Vagina (tissue), 2 donors: ENCODE measurements at places on chromosomes 16 and 17. TPM values are rescaled to one million over a fixed set of nuclear protein-coding genes. Genes with fewer than 3 reads are reported as not detected.

DNA sequence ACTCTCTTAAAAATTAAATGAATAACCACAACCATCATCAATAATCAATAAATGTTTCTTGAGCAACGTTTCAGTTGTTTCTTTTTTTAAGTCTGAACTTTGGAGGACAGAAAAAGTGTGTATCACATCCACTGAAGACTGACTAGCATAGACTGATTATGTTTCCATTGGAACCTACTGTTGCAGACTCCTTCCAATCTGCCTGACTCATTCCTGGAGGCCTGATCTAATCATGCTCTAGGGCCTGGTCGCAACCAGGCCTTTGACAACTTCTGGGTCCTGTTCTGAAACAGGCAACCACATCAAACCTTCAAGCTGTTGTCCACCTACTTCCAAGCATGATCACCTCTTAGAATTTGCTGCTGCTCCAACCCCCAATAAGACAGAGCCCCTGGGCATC lies 109.2 kb upstream of the NUDT7 start:
- DNase-seq: no peak
- no peaks in the 10 kb centered on the region for H3K36me3 ChIP-seq
- H3K27me3 ChIP-seq: no peaks in the 10 kb centered on the region
- no peak overlapping the region for H3K4me3 ChIP-seq

DNA sequence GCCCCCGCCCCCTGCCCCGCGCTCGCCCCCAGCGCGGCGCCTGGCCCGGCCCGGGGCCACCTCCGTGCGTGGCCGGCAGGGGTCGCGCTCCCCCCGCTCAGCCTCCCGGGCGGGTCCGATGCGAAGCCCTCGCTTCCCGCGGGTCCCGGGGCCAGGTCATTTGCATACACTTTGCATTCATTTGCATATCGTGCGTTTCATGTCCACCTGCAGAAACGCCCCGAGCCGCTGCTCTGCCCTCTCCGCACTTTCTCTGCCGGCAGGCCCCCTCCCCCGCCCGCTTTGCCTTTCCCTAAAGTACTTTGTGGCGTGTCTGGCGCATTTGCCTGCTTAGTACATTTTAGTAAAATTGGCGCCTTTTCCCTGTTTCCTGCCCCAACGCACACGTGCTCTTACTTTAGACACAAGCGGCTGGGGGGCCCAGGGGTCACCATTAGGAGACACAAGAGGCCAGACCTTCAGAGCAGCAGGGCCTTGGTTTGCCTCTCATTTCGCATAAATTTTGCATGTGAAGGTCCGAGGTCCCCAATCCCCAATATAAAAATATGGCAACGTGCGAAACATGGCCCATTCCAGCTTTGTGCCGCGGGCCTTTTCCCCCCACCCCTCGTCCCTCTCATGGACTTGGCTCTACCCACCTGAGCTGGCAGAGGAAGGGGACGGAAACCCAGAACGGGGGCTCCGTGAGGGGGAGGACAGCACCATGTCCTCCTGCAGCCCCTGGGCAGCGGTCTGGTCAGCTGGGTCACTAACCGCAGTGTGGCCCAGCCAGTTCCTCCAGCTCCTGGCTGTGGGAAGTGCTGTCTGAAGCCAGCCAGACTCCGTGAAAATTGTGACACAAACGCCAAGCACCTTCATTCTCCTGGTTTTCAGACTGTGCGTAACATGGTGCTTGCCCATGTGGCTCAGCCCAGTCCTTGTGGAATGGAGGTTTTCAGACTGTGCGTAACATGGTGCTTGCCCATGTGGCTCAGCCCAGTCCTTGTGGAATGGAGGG lies 34.8 kb downstream of the CBFA2T3 start:
- H3K36me3 ChIP-seq: no peaks in the 10 kb centered on the region
- no peaks in the 10 kb centered on the region for H3K27me3 ChIP-seq
- no peak for DNase-seq
- H3K27ac ChIP-seq: no peak overlapping the region
- H3K4me3 ChIP-seq: peak overlapping the region; percentile 45

- H3K27me3 ChIP-seq: no peaks in the 10 kb centered on the region
- no peak overlapping the region for H3K27ac ChIP-seq
- no peak overlapping the region for H3K4me3 ChIP-seq
- peaks cover 9% of the 10 kb centered on the region for H3K4me1 ChIP-seq
- DNase-seq: no peak
These were observed 22.7 kb upstream of the DBNDD1 start for GRCh38 chr16:90041896-90042473.

DNA sequence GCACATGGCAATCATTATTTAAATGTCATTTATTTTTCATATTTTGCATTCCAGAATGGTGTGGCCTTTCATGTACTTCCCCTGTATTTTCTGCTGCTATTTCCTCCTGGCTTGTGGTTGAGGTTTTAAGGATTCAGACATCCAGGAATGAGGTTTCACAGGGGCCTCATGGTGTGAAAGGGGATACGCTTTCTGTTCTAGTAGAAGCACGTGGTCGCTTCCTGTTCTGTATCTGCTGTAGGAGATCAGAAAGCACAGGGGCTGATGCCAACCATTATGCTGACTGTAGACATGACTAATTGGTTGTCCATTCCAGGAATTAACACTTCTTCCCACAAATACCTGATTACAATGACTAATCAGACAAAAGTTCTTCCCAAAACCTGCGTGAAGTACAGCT lies 405.9 kb downstream of the SHISA9 start:
- DNase-seq: no peak
- no peak overlapping the region for H3K4me3 ChIP-seq

- H3K27ac ChIP-seq: no peak overlapping the region
- no peaks in the 10 kb centered on the region for H3K4me1 ChIP-seq
- no peaks in the 10 kb centered on the region for H3K27me3 ChIP-seq
These were observed 90.2 kb downstream of the VPS53 start for GRCh38 chr17:624341-624860.

DNA sequence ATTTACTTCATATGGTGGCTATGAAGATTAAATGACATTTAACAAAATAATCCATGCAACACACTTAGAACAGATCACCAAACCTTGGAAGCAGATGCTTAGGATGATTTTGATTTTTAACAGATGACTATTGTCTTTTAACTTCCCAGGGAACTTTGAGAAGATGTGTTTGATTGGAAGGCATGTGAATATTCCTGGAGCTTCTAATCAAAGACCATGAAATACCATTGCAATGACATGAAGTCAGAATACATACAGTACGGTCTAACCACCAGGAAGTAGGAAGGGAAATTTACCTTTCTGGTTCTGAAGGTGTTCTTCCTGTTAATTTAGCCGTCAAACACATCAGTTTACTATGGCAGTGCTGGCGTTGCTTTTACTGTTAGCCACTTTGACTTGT lies 414.9 kb downstream of the TMEM114 start:
- no peak for DNase-seq
- H3K4me1 ChIP-seq: no peaks in the 10 kb centered on the region
- no peaks in the 10 kb centered on the region for H3K36me3 ChIP-seq
- H3K4me3 ChIP-seq: no peak overlapping the region
- no peaks in the 10 kb centered on the region for H3K27me3 ChIP-seq
- H3K27ac ChIP-seq: no peak overlapping the region

GRCh38 chr17:17297217-17297616 lies 6.0 kb upstream of the NT5M start:
- peaks cover 4% of the 10 kb centered on the region for H3K4me1 ChIP-seq
- H3K27me3 ChIP-seq: no peaks in the 10 kb centered on the region
- no peaks in the 10 kb centered on the region for H3K36me3 ChIP-seq
- H3K4me3 ChIP-seq: no peak overlapping the region

- no peak overlapping the region for H3K4me3 ChIP-seq
- H3K27ac ChIP-seq: no peak overlapping the region
- no peaks in the 10 kb centered on the region for H3K27me3 ChIP-seq
These were observed 118.2 kb downstream of the SNX29 start for GRCh38 chr16:12094537-12095265.

GRCh38 chr17:31248986-31249834 lies 47.8 kb downstream of the OMG start:
- H3K4me3 ChIP-seq: no peak overlapping the region
- peaks cover 5% of the 10 kb centered on the region for H3K4me1 ChIP-seq
- no peaks in the 10 kb centered on the region for H3K27me3 ChIP-seq
- H3K36me3 ChIP-seq: peaks cover 11% of the 10 kb centered on the region
- H3K27ac ChIP-seq: no peak overlapping the region

DNA sequence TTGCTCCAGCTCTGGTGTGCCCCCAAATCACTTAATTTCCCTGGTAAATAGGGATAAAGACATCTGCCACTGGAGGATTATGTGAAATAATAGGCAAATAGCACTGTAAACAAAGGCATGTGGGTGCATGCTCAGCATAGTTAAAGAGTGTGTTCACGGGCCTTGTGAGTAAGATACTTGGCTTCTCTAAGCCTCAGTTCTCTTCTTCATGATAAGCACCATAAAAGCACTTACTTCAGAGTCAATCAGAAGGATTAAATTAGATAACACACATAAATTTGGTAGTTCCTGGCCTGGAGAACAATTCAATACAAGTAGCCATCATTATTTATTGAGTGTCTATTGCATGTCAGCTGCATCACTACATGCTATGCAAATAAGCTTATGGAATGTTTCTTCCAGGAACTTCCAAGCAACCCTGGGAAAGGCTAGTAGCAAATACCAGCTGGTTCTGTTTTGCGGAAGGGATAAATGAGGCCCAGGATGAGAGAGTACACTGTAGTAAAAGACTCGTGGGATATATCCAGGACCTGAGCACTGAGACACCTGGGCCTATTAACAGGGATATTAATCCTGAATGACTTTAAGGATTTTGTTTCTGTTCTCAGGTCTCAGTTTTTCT lies 14.5 kb downstream of the CCL11 start:
- H3K36me3 ChIP-seq: no peaks in the 10 kb centered on the region
- peak overlapping the region; percentile 30 for H3K27ac ChIP-seq
- H3K4me1 ChIP-seq: peaks cover 25% of the 10 kb centered on the region
- no peak for DNase-seq
- H3K4me3 ChIP-seq: no peak overlapping the region

DNA sequence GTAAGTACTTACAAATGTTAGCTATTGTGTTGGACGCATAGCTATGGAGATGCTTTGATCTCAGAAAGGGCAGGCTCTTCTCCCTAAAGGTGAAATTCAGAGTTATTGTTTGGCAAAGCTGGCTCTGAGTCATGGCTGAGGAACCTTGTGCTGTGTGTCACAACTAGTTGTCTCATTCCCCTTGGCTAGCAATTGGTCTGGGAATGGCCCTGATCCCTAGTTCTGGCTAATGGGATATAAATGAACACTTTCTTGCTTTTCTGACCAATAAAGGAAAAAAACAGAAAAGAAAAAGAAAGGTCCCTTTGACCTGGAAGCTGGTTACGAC lies 210.6 kb downstream of the MAP2K4 start:
- no peak for DNase-seq
- H3K36me3 ChIP-seq: no peaks in the 10 kb centered on the region
- no peak overlapping the region for H3K4me3 ChIP-seq
- H3K27ac ChIP-seq: no peak overlapping the region
- peaks cover 9% of the 10 kb centered on the region for H3K4me1 ChIP-seq
- H3K27me3 ChIP-seq: no peaks in the 10 kb centered on the region

GRCh38 chr16:28100810-28101532 lies 37.5 kb upstream of the GSG1L start:
- H3K27me3 ChIP-seq: no peaks in the 10 kb centered on the region
- H3K4me3 ChIP-seq: no peak overlapping the region
- H3K27ac ChIP-seq: no peak overlapping the region
- DNase-seq: no peak
- no peaks in the 10 kb centered on the region for H3K4me1 ChIP-seq

GRCh38 chr17:57379895-57380434 lies 123.6 kb downstream of the MSI2 start:
- H3K27me3 ChIP-seq: no peaks in the 10 kb centered on the region
- no peaks in the 10 kb centered on the region for H3K4me1 ChIP-seq
- H3K36me3 ChIP-seq: no peaks in the 10 kb centered on the region
- no peak overlapping the region for H3K27ac ChIP-seq
- H3K4me3 ChIP-seq: no peak overlapping the region

- H3K36me3 ChIP-seq: no peaks in the 10 kb centered on the region
- DNase-seq: no peak
- no peaks in the 10 kb centered on the region for H3K4me1 ChIP-seq
- H3K27ac ChIP-seq: no peak overlapping the region
- no peaks in the 10 kb centered on the region for H3K27me3 ChIP-seq
- H3K4me3 ChIP-seq: no peak overlapping the region
These were observed 238.9 kb downstream of the TOX3 start for GRCh38 chr16:52308051-52308450.

GRCh38 chr16:56989988-56990387 lies 631 bp downstream of the NLRC5 start:
- no peaks in the 10 kb centered on the region for H3K36me3 ChIP-seq
- peak overlapping the region; percentile 93 for H3K27ac ChIP-seq
- H3K4me1 ChIP-seq: peaks cover 69% of the 10 kb centered on the region

GRCh38 chr16:88019821-88020515 lies 68.7 kb downstream of the BANP start:
- no peak for DNase-seq
- no peaks in the 10 kb centered on the region for H3K27me3 ChIP-seq
- no peak overlapping the region for H3K27ac ChIP-seq
- H3K4me1 ChIP-seq: peaks cover 7% of the 10 kb centered on the region
- H3K36me3 ChIP-seq: no peaks in the 10 kb centered on the region

- H3K27ac ChIP-seq: no peak overlapping the region
- H3K4me1 ChIP-seq: no peaks in the 10 kb centered on the region
- no peak for DNase-seq
- no peaks in the 10 kb centered on the region for H3K36me3 ChIP-seq
- H3K4me3 ChIP-seq: no peak overlapping the region
These were observed 207.0 kb downstream of the MAF start for GRCh38 chr16:79393564-79393963.

DNA sequence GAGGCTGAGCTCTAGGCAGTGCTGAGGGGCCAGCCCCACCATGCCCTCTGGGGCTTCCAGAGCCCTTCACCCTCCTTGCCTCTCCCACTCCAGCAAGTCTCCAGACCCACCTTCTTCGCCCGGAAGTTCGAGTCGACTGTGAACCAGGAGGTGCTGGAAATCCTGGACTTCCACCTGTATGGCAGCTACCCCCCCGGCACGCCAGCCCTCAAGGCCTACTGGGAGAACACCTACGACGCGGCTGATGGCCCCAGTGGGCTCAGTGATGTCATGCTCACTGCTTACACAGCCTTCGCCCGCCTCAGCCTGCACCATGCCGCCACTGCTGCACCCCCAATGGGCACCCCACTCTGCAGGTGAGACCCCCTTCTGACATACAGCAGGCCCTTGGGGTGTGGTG lies 10.5 kb downstream of the XYLT2 start:
- no peak overlapping the region for H3K4me3 ChIP-seq
- no peak for DNase-seq
- no peaks in the 10 kb centered on the region for H3K27me3 ChIP-seq
- no peaks in the 10 kb centered on the region for H3K36me3 ChIP-seq
- peaks cover 8% of the 10 kb centered on the region for H3K4me1 ChIP-seq

CDK5R1 gene
- total RNA-seq: 4.9 TPM

KRT23 gene
- total RNA-seq: 0.98 TPM

PRSS33 gene
- total RNA-seq: not detected

NPIPB8 gene
- total RNA-seq: not detected

NR1D1 gene
- total RNA-seq: 15.0 TPM

OTOA gene
- total RNA-seq: not detected

CES1 gene
- total RNA-seq: 10.1 TPM

RAB11FIP4 gene
- total RNA-seq: 11.0 TPM

SGCA gene
- 2.2 TPM for total RNA-seq

TEKT1 gene
- total RNA-seq: not detected

SLC9A5 gene
- 0.49 TPM for total RNA-seq

FNDC8 gene
- total RNA-seq: not detected

HBA1 gene
- total RNA-seq: 523 TPM

MT1M gene
- total RNA-seq: 63.3 TPM

FBXO39 gene
- total RNA-seq: not detected

NDRG4 gene
- total RNA-seq: 128 TPM

KRT28 gene
- not detected for total RNA-seq
